Lung (tissue), 17 donors: ENCODE measurements at places on chromosomes 16 and 17. TPM values are rescaled to one million over a fixed set of nuclear protein-coding genes. Genes with fewer than 3 reads are reported as not detected.

Gene LDHD
- 9.2 TPM for polyA plus RNA-seq

Gene KRT31
- not detected for polyA plus RNA-seq

Gene RNF43
- polyA plus RNA-seq = 3.7 TPM

Gene TP53TG3B
- polyA plus RNA-seq = not detected

Gene TPSAB1
- 89.3 TPM for polyA plus RNA-seq

Gene GRIN2A
- polyA plus RNA-seq = 0.02 TPM

Gene AKAP10
- 5.8 TPM for polyA plus RNA-seq

Gene SPAG5
- polyA plus RNA-seq = 9.9 TPM

Gene MGAT5B
- polyA plus RNA-seq = 0.52 TPM

Gene UBE2I
- polyA plus RNA-seq = 63.9 TPM

Gene SLC16A11
- polyA plus RNA-seq = 1.9 TPM

Gene ARL5C
- not detected for polyA plus RNA-seq

Gene TMC6
- polyA plus RNA-seq = 88.4 TPM

Gene MYLK3
- 0.48 TPM for polyA plus RNA-seq

Gene SGSM2
- 60.8 TPM for polyA plus RNA-seq

Gene SALL1
- not detected for polyA plus RNA-seq

Gene SEPTIN12
- not detected for polyA plus RNA-seq

Gene PABPN1L
- polyA plus RNA-seq = 0.22 TPM

Gene DNAH2
- 2.7 TPM for polyA plus RNA-seq

Gene ARHGDIG
- 0.26 TPM for polyA plus RNA-seq

Gene SRCAP
- polyA plus RNA-seq = 16.7 TPM

Gene MRPL58
- polyA plus RNA-seq = 55.5 TPM

Gene PERCC1
- polyA plus RNA-seq = not detected

Gene SLC52A1
- 0.71 TPM for polyA plus RNA-seq

Gene OR1F1
- not detected for polyA plus RNA-seq

Gene LYRM9
- 9.7 TPM for polyA plus RNA-seq

Gene TBC1D26
- 0.09 TPM for polyA plus RNA-seq

Gene LPCAT2
- polyA plus RNA-seq = 14.3 TPM

Gene KRTAP16-1
- not detected for polyA plus RNA-seq

Gene OSGIN1
- 10.7 TPM for polyA plus RNA-seq

Gene SEZ6L2
- polyA plus RNA-seq = 5.8 TPM

Gene SERPINF2
- polyA plus RNA-seq = 74.9 TPM

Gene SGCA
- 9.7 TPM for polyA plus RNA-seq

Gene TMEM238L
- 0.05 TPM for polyA plus RNA-seq

Gene ACSM2A
- polyA plus RNA-seq = not detected

Gene KIF2B
- not detected for polyA plus RNA-seq

Gene ITGAD
- 0.24 TPM for polyA plus RNA-seq

Gene CD300H
- not detected for polyA plus RNA-seq

Gene SOX9
- polyA plus RNA-seq = 2.3 TPM

Gene NPEPPS
- polyA plus RNA-seq = 36.9 TPM

Gene MYADML2
- polyA plus RNA-seq = not detected

Gene SOST
- 0.02 TPM for polyA plus RNA-seq
